Liver (tissue), 10 donors: ENCODE measurements at places on chromosomes 7 and 10. TPM values are rescaled to one million over a fixed set of nuclear protein-coding genes. Genes with fewer than 3 reads are reported as not detected.
A peak's percentile ranks its signal among the peaks of the same experiment; 100 is the strongest.

The PALS2 gene
- total RNA-seq = 10.5 TPM

The AOAH gene
- 7.2 TPM for total RNA-seq

The HYCC1 gene
- 19.0 TPM for total RNA-seq

DNA sequence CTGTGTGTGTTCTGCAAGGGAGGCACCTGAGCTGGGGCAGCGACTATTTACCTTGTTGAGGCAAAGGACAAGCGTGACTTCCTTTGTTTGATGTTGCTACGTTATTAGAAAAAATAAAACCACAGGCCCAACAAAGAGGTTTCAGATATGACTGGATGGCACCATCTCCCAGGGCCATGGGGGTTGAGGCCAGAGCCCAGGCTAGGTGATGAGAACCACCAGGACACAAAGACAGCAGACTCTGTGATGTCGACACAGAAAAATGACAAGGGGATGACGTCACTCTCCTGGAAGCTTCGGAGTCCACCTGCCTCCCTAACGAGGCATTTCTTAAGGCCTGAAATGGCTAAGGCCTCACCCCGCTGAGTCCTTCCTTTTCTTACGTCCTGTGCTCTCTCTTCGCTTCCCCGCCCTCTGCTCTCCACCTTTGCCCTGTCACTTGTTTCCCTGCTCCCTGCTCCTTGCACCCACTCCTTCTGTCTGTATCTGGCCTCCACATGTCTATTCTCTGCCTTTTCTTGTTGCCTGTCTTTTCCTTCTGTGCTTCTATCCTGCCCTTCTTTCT lies 83.0 kb upstream of the ADRB1 start:
- peaks cover 39% of the 10 kb centered on the region for H3K4me1 ChIP-seq
- H3K4me3 ChIP-seq = no peak overlapping the region
- H3K27me3 ChIP-seq = no peaks in the 10 kb centered on the region
- no peak overlapping the region for H3K27ac ChIP-seq
- H3K36me3 ChIP-seq = no peaks in the 10 kb centered on the region

- no peak for DNase-seq
- H3K27ac ChIP-seq = peak overlapping the region; percentile 39
- peaks cover 2% of the 10 kb centered on the region for H3K4me1 ChIP-seq
- H3K36me3 ChIP-seq = peaks cover 2% of the 10 kb centered on the region
Measured at GRCh38 chr10:113086282-113086681, 136.2 kb downstream of the TCF7L2 start.

GRCh38 chr10:100749309-100750217 lies 4.2 kb downstream of the PAX2 start:
- H3K4me3 ChIP-seq = no peak overlapping the region
- DNase-seq = no peak
- H3K27ac ChIP-seq = no peak overlapping the region
- H3K36me3 ChIP-seq = no peaks in the 10 kb centered on the region

The ELMO1 gene
- 17.1 TPM for total RNA-seq

DNA sequence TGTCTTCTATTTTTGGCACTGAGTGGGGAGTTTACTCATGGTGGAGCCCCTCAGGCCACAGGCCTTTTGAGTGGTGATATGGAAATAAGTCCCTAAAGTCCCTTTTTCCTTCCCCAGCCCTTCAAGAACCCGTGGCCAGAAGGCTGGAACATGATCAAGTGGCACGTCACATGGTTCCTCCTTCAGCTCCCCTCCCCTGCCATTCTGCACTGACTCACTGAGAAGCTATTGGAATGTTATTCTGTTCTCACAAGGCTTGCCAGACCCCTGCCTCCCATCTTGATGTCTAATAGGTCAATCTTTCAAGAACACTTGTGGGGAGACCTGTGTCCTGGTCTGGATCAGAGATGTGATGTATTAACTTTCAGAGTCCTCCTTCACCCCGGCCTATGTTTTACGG lies 279.8 kb downstream of the SEC23IP start:
- H3K27ac ChIP-seq = no peak overlapping the region
- H3K27me3 ChIP-seq = no peaks in the 10 kb centered on the region
- no peak overlapping the region for H3K4me3 ChIP-seq
- no peak for DNase-seq

The GNGT1 gene
- not detected for total RNA-seq

- no peak overlapping the region for H3K4me3 ChIP-seq
- H3K27ac ChIP-seq = no peak overlapping the region
- H3K4me1 ChIP-seq = no peaks in the 10 kb centered on the region
- H3K27me3 ChIP-seq = no peaks in the 10 kb centered on the region
Measured at GRCh38 chr10:81109200-81109752, 571.6 kb downstream of the SH2D4B start.

GRCh38 chr7:98301693-98302470 lies 20.4 kb downstream of the BRI3 start:
- peaks cover 5% of the 10 kb centered on the region for H3K4me1 ChIP-seq
- no peaks in the 10 kb centered on the region for H3K27me3 ChIP-seq
- peak overlapping the region; percentile 50 for H3K27ac ChIP-seq
- peaks cover 16% of the 10 kb centered on the region for H3K36me3 ChIP-seq
- H3K4me3 ChIP-seq = no peak overlapping the region
